ENCODE measurements at places on chromosomes 11 and 22.

- peak; percentile 24 for DNase-seq
Observed at GRCh38 chr11:122696662-122697061, 41.1 kb downstream of the UBASH3B start.

DNA sequence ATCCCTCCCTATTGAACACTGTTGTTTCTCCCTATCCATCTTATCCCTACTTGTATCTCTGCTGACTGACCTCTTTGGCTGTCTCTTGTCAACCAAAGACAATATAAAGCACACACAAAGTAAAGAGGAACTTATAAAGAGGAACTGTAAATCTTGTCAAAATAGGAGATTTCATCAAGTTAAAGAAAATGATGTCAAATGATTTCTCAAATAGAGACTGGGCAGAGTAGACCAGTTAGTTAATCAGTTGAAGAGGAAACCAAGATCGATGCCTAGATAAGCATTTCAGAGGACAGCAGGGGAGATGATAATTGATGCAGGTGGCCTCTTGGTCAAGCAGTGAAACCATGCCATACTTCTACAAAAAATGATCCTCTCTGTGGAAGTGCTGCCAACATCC, 22.7 kb downstream of the KCNQ1OT1 start:
- DNase-seq = no peak

DNA sequence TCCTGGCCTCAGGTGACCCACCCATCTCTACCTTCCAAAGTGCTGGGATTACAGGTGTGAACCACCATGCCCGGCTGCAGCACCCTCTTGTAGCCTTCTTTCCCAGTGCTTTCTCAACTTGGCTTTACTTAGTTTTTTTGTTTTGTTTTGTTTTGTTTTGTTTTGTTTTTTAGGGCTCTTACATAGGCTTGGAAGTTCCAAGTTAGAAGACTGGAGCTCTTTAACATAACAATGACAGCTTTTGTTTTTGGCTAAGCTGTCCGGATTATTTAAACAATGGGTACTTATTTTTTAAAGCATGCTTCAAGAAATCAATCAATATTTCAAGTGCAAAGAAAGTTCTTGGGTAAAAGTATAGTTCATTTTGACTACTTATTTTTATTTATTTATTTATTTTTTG, 25.9 kb downstream of the KMT2A start:
- no peak for DNase-seq

DNA sequence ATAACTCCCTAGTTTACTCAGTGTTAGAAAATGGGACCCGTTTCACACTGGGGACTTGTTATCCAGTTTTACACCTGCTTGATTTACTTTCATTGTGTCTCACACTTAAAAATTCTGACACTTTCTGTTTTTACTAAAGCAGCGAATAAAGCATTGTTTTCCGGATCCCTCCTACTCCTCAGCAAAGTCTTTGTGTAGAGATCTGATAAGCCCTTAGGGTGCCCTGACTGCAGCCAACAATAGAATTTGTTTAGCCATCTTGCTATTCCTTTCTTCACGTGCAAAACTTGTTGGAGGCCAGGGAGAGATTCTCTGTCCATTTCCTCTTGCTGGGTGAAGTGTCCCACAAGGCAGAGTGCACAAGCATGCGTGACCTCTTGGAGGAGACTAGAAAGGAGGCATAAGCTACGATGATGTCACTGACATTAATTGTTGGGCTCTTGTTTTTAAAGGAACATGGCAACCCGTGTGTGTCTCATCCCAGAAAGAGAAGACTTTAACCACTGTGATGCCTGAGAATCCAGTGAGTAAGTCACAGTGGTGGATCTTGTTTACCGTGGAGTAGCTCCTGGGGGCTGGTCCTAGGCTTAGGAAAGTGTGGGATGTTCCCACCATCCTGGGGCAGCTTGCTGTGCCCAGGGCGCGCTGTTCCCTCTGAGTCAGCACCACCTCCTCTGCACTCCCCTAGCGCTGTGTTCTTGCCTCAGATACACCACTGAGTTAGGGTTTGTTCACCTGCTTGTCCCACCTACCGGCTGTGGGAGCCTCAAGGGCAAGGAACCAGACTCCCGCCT, 27.7 kb downstream of the MICAL2 start:
- no peak for DNase-seq

DNA sequence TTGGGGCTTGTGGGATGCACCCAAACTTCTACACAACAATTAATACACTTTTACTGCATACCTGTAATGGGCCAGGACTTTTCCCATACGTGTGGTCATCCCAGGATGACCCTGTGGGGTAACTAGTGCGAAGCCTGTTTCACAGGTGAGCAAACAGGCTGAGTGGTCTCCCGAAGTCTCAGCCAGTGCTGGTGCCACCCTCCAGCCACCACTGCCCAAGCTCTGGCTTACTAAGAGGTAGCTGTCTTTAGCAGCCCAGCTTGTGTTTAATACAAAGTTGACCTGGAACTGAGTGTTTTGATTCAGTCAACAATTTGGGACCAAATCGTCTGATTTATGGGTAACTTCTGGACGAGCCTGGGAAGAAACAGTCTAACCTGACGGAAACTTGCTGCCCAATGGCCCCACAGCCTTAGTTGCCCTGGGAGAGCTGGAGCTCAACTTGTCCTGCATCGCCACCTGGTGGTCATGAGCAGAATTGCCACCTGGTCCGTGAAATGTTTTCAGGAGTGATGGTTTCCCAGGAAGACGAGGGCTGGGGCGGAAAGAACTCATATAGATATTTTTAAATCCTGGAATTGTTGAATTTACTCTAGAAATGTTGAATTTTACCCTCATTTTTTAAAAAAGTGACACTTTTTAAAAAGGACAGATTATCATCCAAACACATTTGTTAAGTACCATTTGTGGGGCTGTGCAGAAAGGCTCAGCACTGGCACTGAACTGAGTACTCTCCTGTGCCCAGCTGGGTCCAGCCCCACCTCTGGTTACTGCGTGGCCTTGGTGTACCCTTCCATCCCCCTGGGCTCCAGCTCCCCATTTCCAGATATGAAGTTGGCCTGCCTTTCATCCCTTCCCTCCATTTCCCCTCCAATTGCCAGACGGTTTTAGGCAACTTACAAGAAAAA, 95.5 kb upstream of the PARVA start:
- peak; percentile 55 for DNase-seq

DNA sequence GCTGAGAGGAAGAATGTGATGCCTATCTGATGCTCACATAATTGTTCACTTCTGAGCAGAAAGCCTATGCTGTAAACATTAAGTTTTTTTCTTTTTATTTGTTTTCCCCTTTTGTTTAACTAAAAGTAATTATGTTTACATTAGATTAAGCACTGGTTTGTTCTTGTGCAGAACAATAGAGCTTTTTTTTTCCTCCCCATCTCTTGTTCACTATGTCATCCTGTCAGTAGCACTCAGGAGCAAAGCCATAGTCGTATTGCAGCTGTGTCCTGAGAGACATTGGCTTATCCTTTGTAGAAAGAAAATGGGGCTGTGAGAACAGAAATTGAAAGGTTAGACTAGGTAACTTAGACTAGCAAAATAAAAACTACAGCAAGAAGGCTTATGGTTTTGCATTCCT, 301.8 kb upstream of the RAG2 start:
- no peak for DNase-seq

- DNase-seq = no peak
Observed at GRCh38 chr22:17772958-17773605, 1.2 kb downstream of the BID start.

- DNase-seq = no peak
Observed at GRCh38 chr22:16968218-16968595, 39.8 kb downstream of the GAB4 start.

- no peak for DNase-seq
Observed at GRCh38 chr11:124895471-124895971, 2.1 kb downstream of the ROBO4 start.

DNA sequence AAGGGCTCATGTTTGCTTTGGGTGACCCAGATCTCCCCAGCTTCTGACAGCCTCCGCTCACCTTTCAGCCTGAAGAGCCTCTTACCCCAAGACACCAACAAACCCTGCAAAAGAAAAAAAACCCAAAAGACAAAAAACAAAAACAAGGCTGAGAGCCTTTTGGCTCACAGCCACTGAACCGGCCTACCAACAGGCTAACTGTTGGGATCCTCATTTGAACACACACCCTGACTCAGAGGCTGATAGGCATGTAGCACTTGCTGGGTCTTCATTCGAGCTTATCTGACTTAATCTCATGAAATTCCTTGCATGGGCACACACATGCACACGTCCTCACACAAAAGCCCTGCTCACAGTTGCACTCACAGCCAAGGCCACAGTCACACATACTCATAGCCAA, 22.9 kb upstream of the TSKU start:
- DNase-seq = no peak

GRCh38 chr11:20192641-20193040, 32.4 kb upstream of the DBX1 start:
- DNase-seq = no peak

DNA sequence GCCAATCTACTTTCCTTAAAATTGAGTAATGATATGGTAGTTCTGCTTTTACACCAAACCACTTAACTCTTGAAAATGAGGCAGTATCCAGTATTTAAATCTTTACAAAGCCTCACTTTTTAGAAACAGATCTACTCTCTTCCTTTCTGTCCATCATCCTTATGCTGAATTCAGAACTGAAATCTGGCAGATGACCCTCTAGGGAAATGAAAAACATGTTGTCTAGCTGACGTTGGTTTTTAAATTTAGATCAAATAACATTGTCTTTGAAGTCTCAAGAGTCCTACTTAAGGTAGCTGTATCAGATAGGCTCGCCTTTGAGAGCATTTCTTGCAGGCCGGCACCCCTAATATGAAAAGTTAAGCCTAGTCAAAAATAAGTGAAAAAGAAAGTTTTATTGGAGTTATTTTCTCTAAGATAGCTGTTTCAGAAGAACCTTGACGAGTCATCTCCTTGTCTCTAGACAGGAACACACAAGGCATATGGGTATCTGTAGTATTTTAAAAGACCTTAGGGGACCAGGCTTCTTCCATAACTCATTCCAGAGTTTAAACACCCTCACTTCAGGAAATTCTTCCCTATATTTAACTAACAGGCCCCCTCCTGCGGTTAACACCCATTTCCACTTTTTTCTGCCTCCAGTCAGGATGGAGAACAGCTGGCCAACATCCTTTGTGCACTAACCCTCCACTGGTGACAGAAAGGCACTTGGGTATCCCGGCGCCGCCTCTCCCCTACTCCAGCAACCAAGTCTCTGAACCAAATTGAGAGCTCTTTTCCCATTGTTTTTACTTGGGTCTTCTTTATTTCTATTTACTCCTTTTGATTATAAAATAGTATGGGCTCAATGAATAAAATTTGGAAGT, 81.2 kb downstream of the WNT11 start:
- no peak for DNase-seq

GRCh38 chr22:45756558-45756957, 84.9 kb downstream of the ATXN10 start:
- no peak for DNase-seq

- no peak for DNase-seq
Observed at GRCh38 chr11:72069787-72070251, 10.5 kb downstream of the NUMA1 start.

DNA sequence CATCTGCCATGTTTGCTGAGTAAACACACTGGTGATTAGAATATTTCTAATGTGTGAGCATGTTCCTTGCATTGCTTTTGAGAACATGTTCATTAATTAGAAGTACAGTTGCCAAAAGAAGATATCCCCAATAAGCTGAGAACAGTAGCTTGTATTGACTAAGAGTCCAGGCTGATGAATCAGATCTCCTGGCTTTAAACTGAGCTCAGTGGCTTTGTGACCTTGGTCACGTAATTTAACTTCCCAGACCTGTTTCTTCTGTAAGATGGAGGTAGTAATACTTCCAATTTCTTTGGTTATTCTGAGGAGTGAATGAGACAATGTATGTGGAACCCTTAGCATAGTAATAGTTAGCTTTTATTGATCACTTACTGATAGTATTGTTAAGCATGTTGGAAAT, 61.9 kb downstream of the CYB5R2 start:
- no peak for DNase-seq

- no peak for DNase-seq
Observed at GRCh38 chr11:32198053-32198452, 107.2 kb downstream of the RCN1 start.

GRCh38 chr11:74696500-74696899, 34.7 kb downstream of the CHRDL2 start:
- DNase-seq = no peak
